Renal cortical epithelial cell (primary cell): ENCODE measurements at places on chromosomes 11 and 22. TPM values are rescaled to one million over a fixed set of nuclear protein-coding genes. Genes with fewer than 3 reads are reported as not detected.
A peak's percentile ranks its signal among the peaks of the same experiment; 100 is the strongest.

The TTC36 gene
- 1.4 and 2.6 TPM in 2 replicates for total RNA-seq

The SCGB1A1 gene
- total RNA-seq: not detected in 2 replicates

The NOX4 gene
- 6.9 and 26.8 TPM in 2 replicates for total RNA-seq

The ME3 gene
- 28.8 and 33.0 TPM in 2 replicates for total RNA-seq

The TBC1D22A gene
- 11.5 and 20.0 TPM in 2 replicates for total RNA-seq

The CNTF gene
- 0.35 and 1.6 TPM in 2 replicates for total RNA-seq

- peak; percentile 90 for DNase-seq
Observed at GRCh38 chr22:35894937-35895708, 133.5 kb downstream of the RBFOX2 start.

DNA sequence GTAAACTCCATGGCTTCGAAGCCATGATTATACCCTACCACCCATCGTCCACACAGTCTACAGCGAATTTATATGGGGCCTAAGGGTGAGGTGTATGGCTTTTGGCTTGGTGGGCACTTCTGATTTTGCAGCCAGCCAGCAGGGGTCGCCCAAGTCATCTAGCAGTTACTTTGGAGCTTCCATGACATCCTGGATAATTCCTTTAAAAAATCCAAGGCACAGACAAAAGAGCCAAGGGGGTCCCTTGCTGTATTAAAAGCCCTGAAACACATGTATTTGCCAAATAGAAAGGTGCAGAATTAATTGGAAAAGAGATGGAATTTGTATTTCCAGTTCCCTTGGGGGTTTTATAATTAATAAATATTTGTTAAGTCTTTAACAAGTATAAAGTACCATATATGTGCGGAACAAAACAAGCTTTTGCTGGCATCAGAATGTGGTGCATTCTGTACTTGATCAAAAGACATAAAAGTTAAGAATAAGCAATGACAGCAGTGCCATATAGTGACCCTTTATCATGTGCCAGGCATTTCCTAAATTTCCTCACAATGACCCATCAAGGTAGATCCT lies 132.8 kb upstream of the PITPNB start:
- DNase-seq: peak; percentile 40

DNA sequence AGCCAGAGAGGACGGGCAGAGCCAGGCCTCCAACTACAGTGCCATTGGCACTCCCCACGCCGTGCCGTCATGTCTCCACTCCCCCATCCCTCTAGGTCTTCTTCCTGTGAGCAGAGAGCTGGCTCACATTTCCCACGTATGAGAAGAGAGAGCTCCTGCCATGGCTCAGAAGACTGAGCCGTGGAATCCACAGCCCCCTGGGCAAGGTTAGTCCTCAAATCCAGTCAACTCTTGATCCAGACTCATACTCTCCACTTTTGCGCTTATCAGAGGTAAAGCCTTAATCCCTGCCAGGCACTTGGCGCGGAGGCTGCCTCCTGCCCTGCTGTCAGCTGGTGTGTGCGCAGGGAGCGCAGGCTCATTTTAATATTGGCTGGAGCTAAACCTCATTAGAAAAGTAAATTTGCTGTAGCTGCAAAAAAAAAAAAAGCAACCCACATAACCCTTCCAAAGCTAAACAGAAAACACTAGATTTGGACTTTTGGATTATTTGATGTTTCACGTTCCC lies 4.7 kb downstream of the B3GAT1 start:
- no peak for DNase-seq

GRCh38 chr11:31821766-31822165 lies 10.6 kb upstream of the PAX6 start:
- DNase-seq: no peak

DNA sequence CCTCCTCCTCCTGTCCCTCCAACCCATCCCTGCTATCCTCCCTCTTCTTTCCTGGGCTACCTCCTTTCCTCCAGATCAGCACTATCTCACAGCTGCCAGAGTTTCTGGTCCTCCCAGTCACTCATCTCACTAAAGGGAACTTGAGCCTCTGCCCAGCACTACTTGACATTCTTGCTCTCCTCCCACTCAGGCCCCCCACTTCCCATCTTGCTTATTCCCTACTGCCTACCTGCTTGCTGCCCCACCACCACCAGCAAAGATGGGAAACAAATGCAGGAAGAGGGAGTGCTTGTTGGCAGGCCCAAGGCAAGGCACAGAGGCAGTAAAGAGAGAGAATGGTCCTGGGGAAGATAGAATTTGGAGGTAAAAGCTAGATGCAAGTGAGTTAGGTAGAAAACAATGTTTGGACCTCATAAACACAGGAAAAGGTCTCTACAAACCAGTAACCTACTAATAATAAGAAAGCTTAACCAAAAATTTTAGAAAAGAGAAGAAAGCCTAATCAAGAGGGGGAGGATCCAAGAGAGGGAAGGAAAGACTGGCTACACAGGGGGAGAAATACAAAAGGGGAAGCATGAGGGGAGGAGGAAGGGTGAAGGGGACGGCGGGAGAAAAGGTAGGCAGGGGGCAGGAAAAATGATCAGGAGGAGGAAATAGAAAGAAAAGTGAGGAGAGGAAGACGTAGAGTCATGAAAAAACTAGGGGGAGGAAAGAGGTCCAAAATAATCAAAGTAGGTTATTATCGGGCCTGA lies 63.6 kb downstream of the PAK1 start:
- no peak for DNase-seq

DNA sequence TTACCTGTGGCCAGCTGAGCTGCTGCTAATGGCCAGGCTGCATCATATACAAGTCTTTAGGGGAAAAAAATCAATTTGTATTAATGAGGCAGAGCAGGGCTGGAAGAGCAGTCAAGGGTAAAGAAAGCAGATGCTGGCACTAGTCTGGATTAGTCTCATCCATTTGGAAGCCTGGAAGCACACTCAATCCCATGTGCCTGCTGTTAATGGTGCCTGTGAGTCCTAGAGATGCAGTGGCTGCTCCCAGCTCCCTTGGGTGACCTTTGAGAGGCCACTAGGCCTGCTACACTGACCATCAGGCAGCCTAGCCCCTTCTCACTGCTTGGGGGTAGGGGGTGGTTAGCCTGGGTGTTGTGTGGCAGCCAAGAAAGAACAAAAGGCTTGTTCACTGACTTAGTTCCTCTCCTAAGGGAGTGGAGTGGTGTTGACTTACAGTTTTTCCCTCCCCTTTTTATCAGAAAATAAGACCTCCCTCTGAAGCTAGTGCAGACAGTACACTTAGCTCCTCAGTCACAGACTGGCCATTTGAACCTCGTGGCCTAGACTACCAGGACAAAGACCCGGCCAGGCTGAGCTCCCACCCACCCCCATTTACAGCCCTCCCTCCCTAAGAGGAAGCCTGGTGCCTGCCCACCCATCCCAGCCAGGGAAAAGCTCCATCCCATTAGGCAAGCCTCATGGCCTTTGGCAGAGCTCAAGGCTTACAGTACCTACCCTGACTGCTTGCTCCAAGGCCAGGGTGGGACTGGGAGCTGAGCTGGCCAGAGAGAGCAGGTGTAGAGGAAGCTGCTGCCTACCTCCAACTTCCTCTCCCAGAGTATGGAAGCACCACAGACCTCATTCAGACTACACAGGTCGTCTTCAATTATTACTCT lies 7.8 kb downstream of the PIK3IP1 start:
- DNase-seq: no peak

DNA sequence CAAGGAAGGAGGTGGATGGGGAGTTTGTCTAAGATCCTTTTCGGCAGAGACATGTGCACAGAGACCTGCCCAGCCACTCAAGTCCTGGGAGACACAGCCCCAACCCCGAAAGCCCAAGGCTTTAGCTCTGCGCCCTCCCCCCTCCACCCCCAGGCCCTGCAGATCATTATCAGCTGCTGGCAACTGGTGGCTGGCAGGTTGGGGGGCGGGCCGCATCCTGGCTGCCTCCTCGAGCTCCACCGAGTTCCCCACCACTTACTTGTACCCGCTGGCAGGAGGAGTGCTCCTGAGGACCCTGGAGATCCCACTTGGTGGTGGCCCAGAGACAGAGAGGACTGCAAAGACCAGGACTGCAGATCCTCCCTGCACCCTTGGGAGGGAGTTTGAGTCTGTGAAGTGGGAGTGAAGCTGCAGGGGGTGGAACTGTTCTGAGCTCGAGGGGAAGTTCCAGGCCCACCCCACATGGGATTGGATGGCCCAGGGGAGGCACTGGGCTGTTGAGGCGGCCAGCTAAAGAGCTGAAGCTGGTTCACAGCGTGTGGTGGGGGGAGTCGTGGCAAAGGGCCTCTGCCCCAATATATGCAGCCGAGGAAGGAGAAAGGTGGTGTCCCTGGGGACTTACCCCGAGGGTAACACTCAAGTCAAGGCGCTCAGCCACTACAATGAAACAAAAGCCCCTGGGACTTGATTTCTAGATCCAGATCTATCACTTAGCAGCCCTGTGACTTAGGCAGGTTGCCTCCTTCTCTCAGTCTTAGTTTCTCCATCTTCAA lies 19.9 kb upstream of the CCDC86 start:
- no peak for DNase-seq

GRCh38 chr11:33669598-33670249 lies 30.9 kb downstream of the C11orf91 start:
- DNase-seq: no peak

DNA sequence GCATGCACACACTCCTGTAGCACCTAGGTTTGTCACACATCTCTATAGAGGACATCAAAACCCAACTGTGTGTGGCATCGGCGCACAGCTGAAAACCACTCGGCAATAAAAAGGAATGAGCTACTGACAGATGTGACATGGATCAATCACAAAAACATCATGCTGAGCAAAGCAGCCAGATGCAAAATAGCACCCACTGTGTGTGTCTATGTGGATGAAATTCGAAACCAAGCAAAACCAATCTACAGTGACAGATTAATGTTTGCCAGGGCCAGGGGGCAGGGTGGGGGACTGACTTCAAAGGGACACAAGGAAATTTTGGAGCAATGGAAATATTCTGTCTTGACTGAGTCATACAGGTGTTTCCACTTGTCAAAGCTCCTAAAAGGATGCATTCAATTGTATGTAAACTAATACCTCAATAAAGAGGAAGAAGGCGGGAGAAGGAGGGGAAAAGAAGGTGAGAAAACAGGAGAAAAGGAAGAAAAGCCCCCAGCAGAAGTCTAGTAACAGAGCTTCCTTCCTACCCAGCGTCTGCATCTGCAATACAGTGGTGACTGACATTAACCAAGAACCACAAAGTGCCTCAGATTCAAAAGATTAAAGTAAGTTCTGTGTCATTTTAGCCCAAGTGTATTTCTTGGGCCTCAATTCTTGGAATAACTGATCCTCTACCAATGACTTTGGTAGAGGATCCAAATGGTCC lies 49.8 kb downstream of the PACSIN2 start:
- peak; percentile 66 for DNase-seq

DNA sequence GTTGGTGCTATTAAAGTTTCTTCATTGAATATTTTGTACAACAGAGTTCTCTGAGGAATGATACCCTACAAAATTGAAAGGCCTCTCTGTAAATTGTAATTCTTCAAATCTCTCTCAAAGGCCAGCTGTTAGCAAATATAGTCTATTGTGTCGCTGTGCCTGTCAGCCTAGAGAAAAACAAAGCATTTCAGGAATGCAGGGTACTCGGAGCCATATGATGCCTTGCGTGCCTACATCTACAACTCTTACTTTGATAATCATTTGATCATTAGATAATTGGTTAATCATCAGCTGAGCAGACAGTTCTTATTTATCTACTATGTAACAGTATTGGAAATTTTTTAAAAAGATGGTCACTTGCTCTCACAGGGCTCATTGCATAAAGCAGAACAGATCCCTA lies 67.3 kb downstream of the RNF169 start:
- peak; percentile 7 for DNase-seq

GRCh38 chr11:16606784-16607674 lies 131.4 kb upstream of the C11orf58 start:
- no peak for DNase-seq

DNA sequence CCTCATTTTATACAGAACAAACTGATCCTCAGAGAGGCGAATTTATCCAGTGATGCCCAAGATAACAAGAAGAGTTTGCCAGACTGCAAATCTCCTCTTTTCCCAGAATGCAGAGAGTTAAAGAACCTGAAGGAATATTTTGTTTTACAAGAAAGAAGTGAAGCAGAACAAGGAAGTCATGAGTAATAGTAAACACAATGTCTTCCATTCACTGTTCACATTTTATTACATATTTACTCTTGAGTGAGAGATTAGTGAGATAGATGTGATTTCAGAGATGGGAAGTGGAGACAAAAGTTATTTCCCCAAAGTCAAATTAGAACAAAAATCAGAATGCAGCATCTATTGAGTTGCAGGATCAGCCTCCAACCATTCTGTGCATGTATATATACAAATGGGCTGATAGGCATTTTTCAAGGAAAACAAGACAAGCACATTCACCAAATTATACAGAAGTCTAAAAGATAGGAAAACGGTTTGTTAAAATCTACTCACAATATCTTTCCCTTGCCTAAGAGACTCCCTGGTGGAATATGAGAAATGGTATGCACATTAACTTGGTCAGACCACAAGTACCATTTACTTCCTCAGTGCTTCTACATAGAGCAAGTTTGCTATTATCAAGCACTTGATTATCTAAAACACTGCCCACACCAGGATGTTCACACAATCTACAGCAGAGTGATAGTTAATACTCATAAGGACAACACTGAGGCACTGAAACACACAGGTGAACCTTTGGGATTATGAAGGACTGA lies 12.0 kb downstream of the GUCY1A2 start:
- DNase-seq: peak; percentile 63

GRCh38 chr11:64006398-64006797 lies 20.2 kb downstream of the OTUB1 start:
- DNase-seq: no peak

DNA sequence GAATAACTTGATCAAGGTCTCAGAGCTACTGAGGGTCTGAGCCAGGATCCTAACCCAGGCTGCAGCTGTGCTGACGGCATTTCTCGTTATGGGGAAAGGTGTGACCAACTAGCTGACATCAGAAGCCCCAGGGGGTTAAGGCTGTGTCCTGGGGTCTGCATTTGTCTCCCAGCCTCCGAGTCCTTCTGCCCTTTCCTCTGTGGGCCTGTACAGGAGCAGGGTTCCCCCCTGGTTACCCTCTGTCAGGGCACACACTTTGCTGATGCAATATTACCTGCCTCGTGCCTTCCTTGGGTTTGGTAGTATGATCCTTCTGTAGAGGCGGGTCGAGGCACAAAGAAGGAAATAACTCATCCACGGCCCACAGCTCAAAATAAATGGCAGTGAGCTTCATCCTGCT lies 183.0 kb downstream of the TBC1D22A start:
- DNase-seq: no peak

- DNase-seq: no peak
Observed at GRCh38 chr11:84628871-84629620, 998.1 kb downstream of the DLG2 start.

GRCh38 chr11:1557051-1557884 lies 14.8 kb downstream of the DUSP8 start:
- no peak for DNase-seq

GRCh38 chr11:36151933-36152580 lies 137.2 kb downstream of the COMMD9 start:
- no peak for DNase-seq

GRCh38 chr11:57436031-57436430 lies 9.1 kb upstream of the SLC43A3 start:
- DNase-seq: no peak
